ENCODE measurements at places on chromosomes 13 and 19.
A peak's percentile ranks its signal among the peaks of the same experiment; 100 is the strongest.

DNA sequence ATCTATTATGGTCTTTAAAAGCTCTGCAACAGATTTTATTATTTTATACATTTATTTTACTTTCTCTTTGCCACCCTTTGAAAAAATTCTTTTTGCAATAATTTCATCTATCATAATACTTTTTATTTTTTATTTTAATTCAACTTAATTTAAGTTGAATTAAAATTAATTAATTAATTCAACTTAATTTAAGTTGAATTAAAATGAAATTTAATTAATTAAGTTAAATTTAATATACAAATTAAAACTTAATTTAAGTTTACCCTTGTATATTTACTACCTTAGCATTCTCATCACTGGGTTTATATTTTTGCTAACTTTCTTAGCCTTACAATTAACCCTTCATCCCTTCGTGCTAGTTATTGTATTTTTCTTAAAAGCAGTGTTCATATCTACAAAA is 301.4 kb downstream of the SLITRK5 start:
- DNase-seq = no peak

GRCh38 chr19:53594811-53595509 is 36.8 kb upstream of the DPRX start:
- DNase-seq = no peak

- DNase-seq = no peak
Measured at GRCh38 chr13:108621462-108621861, 7.9 kb upstream of the MYO16 start.

GRCh38 chr13:38008636-38009035 is 139.1 kb upstream of the TRPC4 start:
- peak; percentile 28 for DNase-seq

GRCh38 chr19:43518051-43518450 is 8.9 kb downstream of the ETHE1 start:
- DNase-seq = no peak

GRCh38 chr13:61795580-61795979 is 379.9 kb upstream of the PCDH20 start:
- no peak for DNase-seq

DNA sequence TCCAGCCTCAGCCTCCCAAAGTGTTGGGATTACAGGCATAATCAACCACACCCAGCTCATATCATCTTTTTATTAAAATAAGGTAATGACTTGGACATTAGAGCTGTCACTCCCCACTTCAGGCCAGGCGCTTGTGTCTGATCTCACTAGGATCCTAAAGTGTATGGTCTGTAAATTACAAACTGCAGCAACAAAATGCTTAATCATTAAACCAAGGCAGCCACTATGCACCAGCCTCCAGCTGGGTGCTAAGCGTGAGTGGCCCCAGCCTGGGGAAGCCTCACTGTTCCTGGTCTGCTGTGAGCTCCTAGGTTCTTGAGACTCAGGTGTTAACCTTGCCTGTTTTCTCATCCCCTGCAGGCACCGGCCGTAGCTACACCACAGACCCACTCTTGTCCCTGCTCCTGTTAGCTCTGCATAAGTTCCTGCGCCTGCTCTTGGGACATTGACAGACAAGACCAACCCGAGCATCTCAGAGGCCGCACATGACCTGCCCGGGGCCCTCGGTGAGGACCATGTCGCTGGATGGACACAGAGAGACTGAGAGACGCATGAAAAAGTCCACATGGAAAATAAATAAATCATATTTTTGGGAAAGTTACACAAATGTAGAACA is 37.8 kb downstream of the VSTM2B start:
- no peak for DNase-seq

GRCh38 chr13:100536643-100537180 is 51.9 kb downstream of the GGACT start:
- DNase-seq = no peak

DNA sequence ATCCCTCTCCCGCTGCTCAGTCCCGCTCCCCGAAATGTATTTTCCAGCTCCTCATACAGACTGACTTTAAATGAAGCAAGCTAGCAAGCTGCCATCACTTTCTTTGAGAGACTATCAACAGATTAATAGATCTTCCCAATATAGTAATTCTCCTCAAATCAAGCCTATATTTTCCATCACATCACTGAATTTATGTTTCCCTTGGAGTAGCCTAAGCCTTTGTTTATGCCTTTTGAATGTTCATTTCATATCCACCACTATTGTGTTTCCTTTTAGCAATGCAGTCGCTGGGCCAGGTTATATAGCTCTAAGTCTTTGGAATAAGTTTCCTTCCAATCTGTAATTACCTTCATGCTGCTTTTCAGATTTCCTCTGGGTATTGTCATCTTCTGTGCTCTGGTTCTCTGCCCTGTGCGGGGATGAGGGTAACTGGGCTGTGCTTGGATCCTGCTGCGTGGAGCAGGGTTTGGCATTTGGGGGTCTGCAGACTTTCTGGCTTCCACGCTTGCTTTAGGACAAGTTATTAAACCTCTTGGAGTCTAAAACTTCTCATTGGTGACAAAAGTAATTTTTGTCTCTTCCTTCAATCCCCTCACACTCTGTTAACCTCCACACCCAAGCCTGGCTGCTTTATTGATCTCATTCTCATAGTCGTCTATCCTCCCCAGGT is 256.9 kb downstream of the DLEU7 start:
- no peak for DNase-seq

DNA sequence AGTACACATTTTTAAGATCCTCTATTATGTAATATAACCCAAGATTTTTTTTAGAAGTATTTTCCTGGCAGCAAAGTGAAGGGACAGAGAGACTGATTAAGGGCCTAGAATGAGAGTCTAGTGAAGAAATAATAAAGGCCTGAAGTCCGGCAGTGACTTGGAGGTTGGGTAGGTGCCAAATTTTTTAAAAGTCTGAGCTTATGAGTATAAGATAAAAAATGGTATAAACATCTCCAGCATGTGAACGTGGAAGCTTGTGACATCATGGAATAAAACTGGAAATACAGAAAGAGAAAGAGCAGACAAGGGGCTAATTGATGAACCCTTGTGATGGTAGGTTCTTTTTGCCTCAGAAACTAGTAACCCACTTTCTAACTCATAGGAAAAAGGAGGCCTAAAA is 174.6 kb downstream of the SUCLA2 start:
- no peak for DNase-seq

- DNase-seq = no peak
Measured at GRCh38 chr13:72823724-72824123, 41.8 kb downstream of the PIBF1 start.

DNA sequence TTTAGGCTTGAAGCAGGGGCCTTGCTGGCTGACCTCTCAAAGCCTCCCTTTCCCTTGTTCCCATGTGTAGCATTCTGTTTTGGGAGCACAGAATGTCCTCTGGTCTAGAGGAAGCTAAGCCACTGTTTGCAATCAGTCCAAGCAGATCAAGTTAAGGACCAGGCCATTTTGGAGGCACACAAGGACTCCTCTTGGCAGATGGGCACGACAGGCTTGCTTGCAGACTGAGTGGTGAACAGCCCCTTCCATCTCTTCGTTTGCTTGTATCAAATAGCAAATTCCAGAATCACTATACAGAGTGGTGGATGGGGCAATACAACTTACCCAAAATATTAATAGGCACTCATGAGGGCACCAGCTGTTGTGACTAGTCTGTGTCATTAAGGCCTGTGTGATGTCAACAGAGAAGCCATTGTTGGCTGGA is 215.5 kb upstream of the SERP2 start:
- no peak for DNase-seq
